Amygdala (tissue), 56 donors: ENCODE measurements at places on chromosomes 1 and 21.

- no peak for DNase-seq
Observed at GRCh38 chr21:27145134-27145798, 178.4 kb upstream of the ADAMTS5 start.

DNA sequence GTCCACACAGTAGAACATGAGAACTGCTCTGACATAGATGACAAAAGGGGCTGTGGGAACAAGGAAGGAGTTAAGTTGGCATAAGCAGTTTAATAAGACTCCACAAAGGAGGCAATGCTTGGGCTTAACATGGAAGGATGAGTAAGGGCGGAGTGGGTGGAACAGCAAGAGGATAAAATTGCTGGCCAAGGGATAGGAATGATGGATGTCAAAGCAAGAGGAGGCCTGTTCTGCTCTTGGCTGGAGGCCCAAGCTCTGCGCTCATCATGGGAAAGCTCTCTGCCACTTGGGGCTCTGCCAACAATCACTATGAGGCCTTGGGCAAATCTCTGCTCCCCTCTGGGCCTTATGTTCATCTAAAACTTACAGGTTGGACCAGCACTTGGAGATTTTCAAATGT, 98.3 kb upstream of the CAMK1G start:
- DNase-seq: no peak

GRCh38 chr1:231220801-231221200, 20.2 kb upstream of the GNPAT start:
- DNase-seq: no peak

- no peak for DNase-seq
Observed at GRCh38 chr1:38004284-38005108, 818 bp downstream of the FHL3 start.

GRCh38 chr1:33500547-33500946, 28.1 kb downstream of the ZSCAN20 start:
- DNase-seq: no peak
